ENCODE measurements at places on chromosomes 13 and 19. TPM values are rescaled to one million over a fixed set of nuclear protein-coding genes. Genes with fewer than 3 reads are reported as not detected.

GRCh38 chr13:65143920-65144319 is 2086.2 kb downstream of the PCDH9 start:
- no peak for DNase-seq
- H3K36me3 ChIP-seq = no peaks in the 10 kb centered on the region
- no peak overlapping the region for H3K27ac ChIP-seq
- H3K27me3 ChIP-seq = no peaks in the 10 kb centered on the region
- H3K4me3 ChIP-seq = no peak overlapping the region

DNA sequence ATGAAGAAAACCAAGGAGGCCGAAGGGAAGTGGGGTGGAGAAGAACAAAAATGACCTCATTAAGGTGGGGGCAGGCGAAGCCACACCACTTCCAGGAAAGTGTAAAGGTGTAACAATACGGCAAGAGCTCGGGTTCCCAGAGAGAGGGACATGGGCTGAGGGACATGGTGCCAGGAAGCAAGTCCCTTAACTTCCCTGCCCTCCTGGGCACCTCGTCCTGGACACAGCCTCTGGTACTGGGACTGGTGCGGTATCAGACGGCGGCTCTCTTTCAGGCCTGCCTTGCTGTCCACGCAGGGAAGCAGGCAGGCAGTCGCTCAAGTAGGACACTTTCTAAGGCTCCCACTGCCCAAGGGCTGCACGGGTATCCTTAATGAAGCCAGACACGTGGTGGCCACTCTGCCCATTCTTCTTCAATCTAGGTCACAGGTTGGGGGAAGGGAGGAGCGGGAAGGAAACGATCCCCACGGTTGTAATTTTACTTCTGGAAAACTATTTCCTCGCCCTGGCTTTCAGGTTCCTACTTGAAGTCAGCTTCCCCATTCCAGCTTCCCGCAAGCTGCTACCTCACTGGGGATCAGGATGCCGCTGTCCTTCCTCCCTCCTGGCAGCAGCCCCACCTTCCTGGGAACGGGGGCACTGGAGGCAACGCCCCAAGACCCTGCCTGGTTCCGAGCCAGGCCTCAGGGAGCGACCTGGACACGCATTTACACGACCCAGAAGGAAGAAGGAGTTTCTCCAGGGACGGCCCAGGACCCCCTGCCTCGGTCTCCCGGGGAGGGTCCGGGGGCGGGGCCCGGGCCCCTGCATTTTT is 1.2 kb downstream of the AP3D1 start:
- no peaks in the 10 kb centered on the region for H3K36me3 ChIP-seq
- H3K4me1 ChIP-seq = peaks cover 40% of the 10 kb centered on the region
- no peaks in the 10 kb centered on the region for H3K27me3 ChIP-seq
- H3K4me3 ChIP-seq = peak overlapping the region; percentile 85
- H3K27ac ChIP-seq = peak overlapping the region; percentile 89
- DNase-seq = no peak

- no peak for DNase-seq
- no peaks in the 10 kb centered on the region for H3K36me3 ChIP-seq
- H3K4me1 ChIP-seq = peaks cover 12% of the 10 kb centered on the region
Measured at GRCh38 chr19:29247051-29247450, 34.1 kb upstream of the UQCRFS1 start.

GRCh38 chr19:46256855-46257254 is 27.3 kb downstream of the IGFL1 start:
- H3K27me3 ChIP-seq = no peaks in the 10 kb centered on the region
- no peak overlapping the region for H3K4me3 ChIP-seq
- H3K27ac ChIP-seq = no peak overlapping the region
- DNase-seq = no peak
- H3K36me3 ChIP-seq = no peaks in the 10 kb centered on the region

DNA sequence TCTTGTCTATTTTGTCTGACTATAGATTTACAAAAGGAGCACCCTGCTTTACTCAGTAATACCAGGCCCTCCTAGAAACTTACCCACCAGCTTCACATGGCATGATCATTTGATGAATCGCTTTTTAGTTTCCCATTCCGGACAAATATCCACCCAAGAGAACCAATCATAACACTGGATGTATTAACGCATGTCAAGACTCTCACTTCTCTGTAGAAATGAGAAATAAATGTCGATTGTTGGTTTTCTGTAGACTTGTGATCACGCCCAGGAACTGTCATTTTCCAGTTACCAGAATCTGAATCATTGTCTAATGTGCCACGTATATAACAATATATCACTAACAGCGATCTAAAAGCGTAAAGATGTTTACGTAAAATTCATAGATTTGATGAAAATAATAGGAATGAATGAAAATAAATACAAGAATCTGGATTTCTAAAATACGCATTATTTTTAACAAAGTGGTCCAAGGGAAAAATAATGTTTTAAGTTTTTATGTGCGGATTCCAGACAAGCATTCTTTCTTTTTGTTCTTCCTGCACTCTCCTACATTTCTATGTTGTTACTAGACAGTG is 14.0 kb downstream of the CDX2 start:
- no peaks in the 10 kb centered on the region for H3K4me1 ChIP-seq
- no peak overlapping the region for H3K27ac ChIP-seq
- H3K36me3 ChIP-seq = no peaks in the 10 kb centered on the region
- no peak overlapping the region for H3K4me3 ChIP-seq

GRCh38 chr19:57829316-57829715 is 783 bp upstream of the ZNF587B start:
- peak overlapping the region; percentile 81 for H3K27ac ChIP-seq
- H3K4me1 ChIP-seq = peaks cover 35% of the 10 kb centered on the region

DNA sequence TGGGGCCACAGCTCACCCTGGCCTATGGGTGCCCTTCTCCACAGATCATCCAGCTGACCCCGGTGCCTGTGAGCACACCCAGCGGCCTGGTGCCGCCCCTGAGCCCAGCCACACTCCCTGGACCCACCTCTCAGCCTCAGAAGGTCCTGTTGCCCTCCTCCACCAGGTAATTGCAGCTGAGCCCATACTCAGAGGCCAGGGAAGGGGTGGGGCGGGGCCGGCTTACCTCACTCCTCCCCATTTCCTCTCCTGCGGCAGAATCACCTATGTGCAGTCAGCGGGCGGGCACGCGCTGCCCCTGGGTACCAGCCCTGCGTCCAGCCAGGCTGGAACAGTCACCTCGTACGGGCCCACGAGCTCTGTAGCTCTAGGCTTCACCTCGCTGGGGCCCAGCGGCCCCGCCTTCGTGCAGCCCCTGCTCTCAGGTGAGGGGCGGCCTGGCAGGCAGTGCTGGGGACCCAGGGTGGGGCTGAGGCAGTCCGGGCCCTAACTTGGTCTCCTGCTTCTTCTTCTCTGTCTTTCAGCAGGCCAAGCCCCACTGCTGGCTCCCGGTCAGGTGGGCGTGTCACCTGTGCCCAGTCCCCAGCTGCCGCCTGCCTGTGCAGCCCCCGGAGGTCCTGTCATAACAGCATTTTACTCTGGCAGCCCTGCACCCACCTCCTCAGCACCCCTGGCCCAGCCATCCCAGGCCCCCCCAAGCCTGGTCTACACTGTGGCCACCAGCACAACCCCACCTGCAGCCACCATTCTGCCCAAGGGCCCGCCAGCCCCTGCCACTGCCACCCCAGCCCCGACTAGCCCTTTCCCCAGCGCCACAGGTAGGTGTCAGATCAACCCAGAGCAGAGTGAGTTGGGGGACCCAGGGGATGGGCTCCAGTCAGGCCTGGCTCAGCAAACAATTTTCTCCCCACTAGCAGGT is 9.6 kb upstream of the PRR19 start:
- H3K4me1 ChIP-seq = no peaks in the 10 kb centered on the region
- H3K27ac ChIP-seq = no peak overlapping the region
- DNase-seq = no peak
- no peaks in the 10 kb centered on the region for H3K27me3 ChIP-seq
- H3K4me3 ChIP-seq = no peak overlapping the region

The SIGLEC10 gene
- total RNA-seq = 0.22 TPM

- no peak overlapping the region for H3K4me3 ChIP-seq
- H3K27ac ChIP-seq = no peak overlapping the region
- H3K4me1 ChIP-seq = no peaks in the 10 kb centered on the region
- peaks cover 7% of the 10 kb centered on the region for H3K36me3 ChIP-seq
Measured at GRCh38 chr19:11066326-11066725, 22.9 kb upstream of the LDLR start.

- DNase-seq = peak; percentile 90
- H3K4me1 ChIP-seq = peaks cover 6% of the 10 kb centered on the region
- H3K4me3 ChIP-seq = peak overlapping the region; percentile 61
- H3K27ac ChIP-seq = peak overlapping the region; percentile 80
- H3K27me3 ChIP-seq = no peaks in the 10 kb centered on the region
Measured at GRCh38 chr19:50147462-50148423, 15.3 kb downstream of the IZUMO2 start.

GRCh38 chr13:36163809-36164308 is 32.7 kb upstream of the DCLK1 start:
- no peaks in the 10 kb centered on the region for H3K36me3 ChIP-seq
- no peaks in the 10 kb centered on the region for H3K4me1 ChIP-seq
- DNase-seq = peak; percentile 73

DNA sequence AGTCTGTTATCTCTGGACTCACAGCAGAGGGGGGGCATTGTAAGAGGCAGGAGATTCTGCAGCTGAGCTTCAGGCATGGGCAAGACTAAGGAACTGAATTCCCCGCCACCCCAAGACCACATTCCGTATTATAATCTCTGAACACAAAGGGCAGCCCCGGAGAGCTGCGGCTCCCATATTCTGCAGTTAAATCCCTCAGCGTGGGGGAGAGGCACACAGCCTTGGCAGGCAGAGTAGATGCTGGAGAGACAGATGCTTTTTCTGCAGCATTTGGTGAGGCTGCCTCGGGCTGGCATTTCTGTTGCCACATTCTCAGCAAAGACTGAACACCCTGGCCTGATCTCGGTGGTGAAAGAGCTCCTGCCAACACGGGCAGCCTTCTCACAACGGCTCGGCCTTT is 12.9 kb downstream of the CHAF1A start:
- no peak overlapping the region for H3K4me3 ChIP-seq
- H3K36me3 ChIP-seq = peaks cover 4% of the 10 kb centered on the region
- no peak overlapping the region for H3K27ac ChIP-seq
- H3K4me1 ChIP-seq = no peaks in the 10 kb centered on the region
- DNase-seq = no peak

GRCh38 chr19:11194656-11195558 is 2.4 kb downstream of the KANK2 start:
- H3K4me3 ChIP-seq = peak overlapping the region; percentile 67
- H3K4me1 ChIP-seq = peaks cover 8% of the 10 kb centered on the region
- DNase-seq = no peak
- H3K36me3 ChIP-seq = peaks cover 44% of the 10 kb centered on the region

The ZNF99 gene
- total RNA-seq = 0.11 TPM

- no peak overlapping the region for H3K27ac ChIP-seq
- no peaks in the 10 kb centered on the region for H3K27me3 ChIP-seq
- no peak overlapping the region for H3K4me3 ChIP-seq
Measured at GRCh38 chr13:30355384-30355699, 48.0 kb upstream of the KATNAL1 start.

- no peaks in the 10 kb centered on the region for H3K4me1 ChIP-seq
- no peak overlapping the region for H3K27ac ChIP-seq
Measured at GRCh38 chr19:16168465-16169081, 4.8 kb downstream of the CIB3 start.

- H3K27me3 ChIP-seq = no peaks in the 10 kb centered on the region
- no peak overlapping the region for H3K27ac ChIP-seq
- H3K4me3 ChIP-seq = no peak overlapping the region
Measured at GRCh38 chr19:33444562-33445441, 71.3 kb downstream of the CEBPG start.

DNA sequence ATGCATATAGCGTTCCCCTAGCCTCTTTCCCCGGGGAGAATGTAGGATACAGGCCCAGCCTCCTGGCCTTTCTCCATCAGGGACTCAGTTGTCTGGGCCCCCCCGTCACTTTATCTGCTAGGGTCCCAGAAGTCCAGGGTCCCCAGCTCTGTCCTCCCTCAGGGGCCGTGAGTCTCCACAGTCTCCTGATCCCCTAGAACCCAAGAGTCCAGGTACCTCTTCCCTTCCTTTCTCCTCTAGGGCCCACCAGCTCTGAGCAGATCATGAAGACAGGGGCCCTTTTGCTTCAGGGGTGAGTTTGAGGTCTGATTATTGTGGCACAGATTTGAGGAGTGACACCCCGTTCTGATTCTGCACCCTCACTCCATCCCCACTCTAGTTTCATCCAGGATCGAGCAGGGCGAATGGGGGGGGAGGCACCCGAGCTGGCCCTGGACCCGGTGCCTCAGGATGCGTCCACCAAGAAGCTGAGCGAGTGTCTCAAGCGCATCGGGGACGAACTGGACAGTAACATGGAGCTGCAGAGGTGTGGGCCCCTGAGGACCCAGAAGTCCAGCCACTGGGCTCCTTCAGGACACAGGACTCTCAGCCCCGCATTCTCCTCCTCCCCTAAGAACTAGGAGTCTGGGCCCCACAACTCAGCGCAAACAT is 758 bp downstream of the BAX start:
- H3K36me3 ChIP-seq = no peaks in the 10 kb centered on the region
- no peaks in the 10 kb centered on the region for H3K4me1 ChIP-seq
- peak overlapping the region; percentile 88 for H3K27ac ChIP-seq
- H3K4me3 ChIP-seq = peak overlapping the region; percentile 93
- no peaks in the 10 kb centered on the region for H3K27me3 ChIP-seq

DNA sequence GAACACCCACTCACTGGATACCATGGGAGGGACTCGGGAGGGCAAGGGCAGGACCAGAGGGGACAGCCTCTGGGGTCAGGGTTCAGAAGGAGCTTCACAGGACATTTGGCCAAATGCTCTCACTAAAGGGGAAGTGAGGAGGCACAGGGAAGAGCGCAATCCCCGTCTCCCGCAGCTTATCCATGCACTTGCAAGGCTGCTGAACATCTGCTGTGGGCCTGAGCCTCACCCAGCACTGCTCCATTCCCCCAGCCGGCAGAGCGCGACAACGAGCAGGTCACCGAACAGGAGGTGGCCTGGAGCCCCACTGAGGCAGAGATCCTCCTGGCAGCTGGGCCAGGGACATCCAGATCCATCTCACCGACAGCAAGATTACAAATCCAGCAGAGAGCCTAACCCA is 23.3 kb downstream of the ELAVL1 start:
- peaks cover 39% of the 10 kb centered on the region for H3K36me3 ChIP-seq
- no peak overlapping the region for H3K4me3 ChIP-seq
- H3K4me1 ChIP-seq = no peaks in the 10 kb centered on the region
- H3K27me3 ChIP-seq = no peaks in the 10 kb centered on the region

The KRTDAP gene
- total RNA-seq = not detected

DNA sequence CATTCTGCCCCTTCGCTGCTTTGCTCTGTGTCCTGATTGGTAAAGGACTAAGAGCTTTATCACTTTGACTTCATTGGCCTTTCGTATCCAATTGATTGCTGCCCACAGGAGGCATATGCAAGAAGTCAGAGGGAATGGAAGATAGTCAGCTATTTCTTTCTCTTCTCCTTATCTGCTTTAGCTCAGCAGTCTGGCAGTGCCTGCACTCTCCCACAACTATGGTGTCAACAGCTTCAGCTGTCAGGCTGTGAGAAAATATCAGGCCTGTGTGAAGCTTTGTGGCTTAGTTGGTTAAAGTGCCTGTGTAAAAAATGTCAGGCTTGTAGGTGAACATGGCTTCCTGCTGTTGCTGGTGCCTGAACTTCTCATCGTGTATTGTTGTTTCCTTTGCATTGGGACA is 243.0 kb downstream of the PCDH17 start:
- H3K27me3 ChIP-seq = no peaks in the 10 kb centered on the region
- H3K4me3 ChIP-seq = no peak overlapping the region
- H3K27ac ChIP-seq = no peak overlapping the region
- no peak for DNase-seq
- H3K36me3 ChIP-seq = no peaks in the 10 kb centered on the region

Data from right atrium auricular region (tissue), 2 donors.